ENCODE measurements at places on chromosomes 13 and 19.

- DNase-seq = peak; percentile 66
Measured at GRCh38 chr13:74464670-74465069, 330.5 kb upstream of the KLF12 start.

- DNase-seq = no peak
Measured at GRCh38 chr13:106736941-106737340, 169.0 kb upstream of the ARGLU1 start.

GRCh38 chr13:30856005-30856790 lies 49.9 kb upstream of the MEDAG start:
- no peak for DNase-seq

DNA sequence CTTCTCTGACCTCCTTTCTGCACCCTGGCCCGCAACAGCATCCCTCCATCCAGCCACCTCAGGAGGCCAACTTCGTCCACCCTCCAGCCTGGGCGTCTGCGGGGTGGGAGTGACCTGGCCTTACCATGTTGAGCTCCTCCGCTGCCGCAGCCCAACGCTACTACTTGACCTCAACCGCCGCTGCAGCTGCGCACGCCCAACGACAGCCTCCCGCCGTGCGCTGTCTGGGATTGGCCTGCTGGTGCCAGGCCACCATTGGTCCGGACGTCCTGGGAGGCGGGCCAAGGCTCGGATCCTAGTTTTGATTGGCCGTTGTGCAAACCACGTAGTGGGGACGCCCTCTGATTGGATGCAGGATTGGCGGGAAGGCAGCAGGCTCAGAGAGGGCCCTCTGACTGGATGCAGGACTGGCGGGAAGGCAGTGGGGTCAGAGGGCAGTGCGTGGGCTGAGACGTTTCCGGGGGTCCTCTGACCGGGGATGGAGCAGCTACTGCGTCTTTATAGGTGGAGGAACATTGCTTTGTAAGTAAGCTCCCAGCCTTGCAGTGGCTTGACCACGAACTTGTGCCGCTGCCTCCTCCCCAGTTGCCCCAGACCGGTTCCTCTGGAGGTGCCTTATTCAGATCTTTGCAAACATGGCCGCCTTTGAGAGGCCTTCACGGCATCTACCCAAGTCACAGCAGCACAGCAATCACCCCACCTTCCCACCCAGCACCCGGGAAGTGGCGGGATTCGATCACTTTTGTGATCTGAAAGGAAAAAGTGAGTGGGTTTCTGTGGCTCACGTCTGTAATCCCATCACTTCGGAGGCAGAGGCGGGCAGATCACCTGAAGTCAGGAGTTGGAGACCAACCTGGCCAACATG lies at the start of gene TUBA3C:
TUBA3C (minus strand) TSS at position 204 of the 865 bp plus-strand sequence; CDS start at position 127, 77 bp downstream.
- no peak for DNase-seq

- DNase-seq = no peak
Measured at GRCh38 chr19:19816679-19817078, 4.9 kb downstream of the ZNF506 start.

DNA sequence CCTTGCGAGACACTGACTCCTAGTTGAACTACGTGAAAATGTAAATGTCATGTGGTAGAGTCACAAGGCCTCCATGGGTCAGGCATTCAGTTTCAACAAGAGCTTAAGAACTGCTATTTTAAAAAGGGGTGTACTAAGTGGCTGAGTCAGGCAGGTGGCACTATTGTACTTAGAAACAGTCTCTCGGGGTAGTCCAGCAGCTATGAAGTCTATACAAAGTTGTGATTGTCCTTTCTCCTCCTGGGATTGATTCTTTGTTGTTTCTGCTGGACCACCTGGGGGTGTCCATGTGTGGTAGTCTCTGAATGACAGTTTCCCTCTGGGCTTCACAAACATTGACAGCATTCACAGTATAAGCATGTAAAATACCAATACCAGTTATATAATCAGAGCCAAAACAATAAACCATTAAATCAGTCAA lies 33.0 kb downstream of the UGGT2 start:
- peak; percentile 88 for DNase-seq

DNA sequence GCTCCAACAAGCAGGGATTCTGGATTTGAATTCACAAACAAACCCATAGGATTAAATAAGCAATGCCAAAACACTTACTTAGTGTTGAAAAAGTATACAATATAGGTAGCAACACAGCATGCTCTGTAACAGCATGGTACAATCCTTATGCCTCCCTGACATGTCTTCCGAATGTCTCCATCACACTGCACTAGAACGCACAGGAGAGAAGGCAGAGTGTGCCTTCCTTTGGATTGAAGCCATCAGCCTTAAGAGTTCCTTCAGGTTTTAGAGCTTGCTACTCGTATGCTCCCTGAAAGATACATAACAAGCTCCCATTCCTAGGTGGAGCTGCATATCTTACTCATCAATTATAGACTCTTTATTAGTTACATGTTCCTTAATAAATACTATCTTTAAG lies 1573.9 kb upstream of the PRR20A start:
- no peak for DNase-seq

- DNase-seq = no peak
Measured at GRCh38 chr19:38289955-38290354, 14.1 kb upstream of the C19orf33 start.

- no peak for DNase-seq
Measured at GRCh38 chr19:18321734-18322102, 1.2 kb downstream of the LSM4 start.

- DNase-seq = no peak
Measured at GRCh38 chr19:4019578-4019977, 12.0 kb downstream of the PIAS4 start.

DNA sequence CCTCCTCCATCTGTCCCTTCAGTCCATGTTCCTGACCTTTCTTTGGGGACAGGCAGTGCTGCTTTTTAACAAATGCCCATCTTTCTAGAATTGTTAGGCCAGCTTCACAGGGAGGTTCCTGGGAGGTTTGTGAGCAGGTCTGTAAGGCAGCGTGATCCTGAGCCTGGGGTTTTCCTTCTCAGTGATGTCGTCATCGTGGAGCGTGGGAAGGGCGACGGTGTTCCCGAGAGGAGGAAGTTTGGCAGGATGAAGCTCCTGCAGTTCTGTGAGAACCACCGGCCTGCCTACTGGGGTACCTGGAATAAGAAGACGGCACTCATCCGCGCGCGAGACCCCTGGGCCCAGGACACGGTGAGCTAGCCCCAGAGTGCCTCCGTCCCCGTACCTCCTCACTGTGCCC lies 26.8 kb downstream of the CHAF1A start:
- DNase-seq = no peak
